ENCODE measurements at places on chromosomes 7 and 10. TPM values are rescaled to one million over a fixed set of nuclear protein-coding genes. Genes with fewer than 3 reads are reported as not detected.

The TLL2 gene
- 7.6 TPM for total RNA-seq

The PTPRN2 gene
- not detected for total RNA-seq

The CLDN15 gene
- total RNA-seq: 8.7 TPM

GRCh38 chr10:80081026-80081425 lies 2.6 kb downstream of the TMEM254 start:
- DNase-seq: no peak

The GPR37 gene
- 9.8 TPM for total RNA-seq

GRCh38 chr10:34001087-34001580 lies 666.7 kb upstream of the NRP1 start:
- peak; percentile 8 for DNase-seq

GRCh38 chr7:97697396-97697795 lies 34.5 kb upstream of the TAC1 start:
- no peak for DNase-seq

DNA sequence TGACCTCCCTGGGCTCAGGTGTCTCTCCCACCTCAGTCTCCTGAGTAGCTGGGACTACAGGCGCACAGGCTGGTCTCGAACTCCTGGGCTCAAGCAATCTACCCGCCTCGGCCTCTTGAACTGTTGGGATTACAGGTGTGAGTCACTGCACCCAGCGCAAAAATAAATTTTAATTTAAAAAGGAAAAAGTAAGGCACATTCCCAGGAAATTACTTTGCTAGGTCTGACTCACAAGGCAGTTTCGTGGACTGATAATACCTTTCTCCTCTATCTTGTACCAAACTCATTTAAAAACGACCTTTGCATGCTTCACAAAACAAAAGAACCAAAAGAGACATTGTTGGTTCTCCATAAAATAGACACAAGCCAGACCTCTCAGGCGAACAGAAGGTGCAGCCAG lies 29.7 kb downstream of the PARP12 start:
- peak; percentile 69 for DNase-seq

The RAPGEF5 gene
- 1.0 TPM for total RNA-seq

- DNase-seq: no peak
These were observed 324.2 kb downstream of the CXCL12 start for GRCh38 chr10:44060719-44061118.

GRCh38 chr10:21534604-21535493 lies 817 bp downstream of the MLLT10 start:
- no peak for DNase-seq

The OLAH gene
- not detected for total RNA-seq

The CPA1 gene
- total RNA-seq: not detected

- no peak for DNase-seq
These were observed 22.7 kb downstream of the DHTKD1 start for GRCh38 chr10:12091421-12091820.

DNA sequence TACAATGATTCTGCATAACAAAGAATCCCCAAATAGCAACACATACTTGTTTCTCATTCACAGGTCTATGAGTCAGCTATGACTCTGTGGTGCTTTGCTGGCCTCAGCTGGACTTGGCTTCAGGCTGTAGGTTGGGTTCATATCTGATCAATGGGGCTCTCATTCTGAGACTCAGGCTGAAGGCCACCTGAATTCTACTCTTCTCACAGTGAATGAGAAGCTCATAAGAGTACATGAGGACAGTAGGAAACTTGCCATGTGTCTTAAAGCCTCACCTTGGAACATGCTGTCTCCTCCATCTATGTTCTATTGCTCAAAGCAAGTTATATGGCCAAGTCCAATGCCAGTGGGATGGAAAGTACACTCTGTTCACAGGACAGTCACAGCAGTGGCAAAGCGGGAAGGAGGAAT lies 292.9 kb downstream of the BMPER start:
- DNase-seq: no peak

The EGFR gene
- total RNA-seq: 22.0 TPM

DNA sequence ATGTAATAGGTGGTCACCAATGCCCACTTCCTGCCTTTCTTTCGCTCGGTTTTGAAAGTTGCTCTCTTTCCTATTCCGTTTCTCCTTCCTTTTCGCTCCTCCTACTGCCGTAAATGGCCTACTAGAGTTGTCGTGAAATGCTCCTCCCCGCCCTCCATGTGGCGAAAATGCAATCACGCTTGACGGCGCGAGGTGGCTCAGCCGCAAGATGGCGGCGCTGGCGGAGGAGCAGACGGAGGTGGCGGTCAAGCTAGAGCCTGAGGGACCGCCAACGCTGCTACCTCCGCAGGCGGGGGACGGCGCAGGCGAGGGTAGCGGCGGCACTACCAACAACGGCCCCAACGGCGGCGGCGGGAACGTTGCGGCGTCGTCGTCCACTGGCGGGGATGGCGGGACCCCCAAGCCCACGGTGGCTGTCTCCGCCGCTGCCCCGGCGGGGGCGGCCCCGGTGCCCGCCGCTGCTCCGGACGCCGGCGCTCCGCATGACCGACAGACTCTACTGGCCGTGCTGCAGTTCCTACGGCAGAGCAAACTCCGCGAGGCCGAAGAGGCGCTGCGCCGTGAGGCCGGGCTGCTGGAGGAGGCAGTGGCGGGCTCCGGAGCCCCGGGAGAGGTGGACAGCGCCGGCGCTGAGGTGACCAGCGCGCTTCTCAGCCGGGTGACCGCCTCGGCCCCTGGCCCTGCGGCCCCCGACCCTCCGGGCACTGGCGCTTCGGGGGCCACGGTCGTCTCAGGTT lies at the start of gene TAF5:
Gene TAF5, plus strand, starts transcription at position 195 of the 737 bp plus-strand sequence. Its CDS starts 14 bp downstream, at position 209.
- peak; percentile 94 for DNase-seq

- no peak for DNase-seq
These were observed 16.8 kb downstream of the VSIR start for GRCh38 chr10:71756311-71757191.

The RPS24 gene
- 1,230 TPM for total RNA-seq

DNA sequence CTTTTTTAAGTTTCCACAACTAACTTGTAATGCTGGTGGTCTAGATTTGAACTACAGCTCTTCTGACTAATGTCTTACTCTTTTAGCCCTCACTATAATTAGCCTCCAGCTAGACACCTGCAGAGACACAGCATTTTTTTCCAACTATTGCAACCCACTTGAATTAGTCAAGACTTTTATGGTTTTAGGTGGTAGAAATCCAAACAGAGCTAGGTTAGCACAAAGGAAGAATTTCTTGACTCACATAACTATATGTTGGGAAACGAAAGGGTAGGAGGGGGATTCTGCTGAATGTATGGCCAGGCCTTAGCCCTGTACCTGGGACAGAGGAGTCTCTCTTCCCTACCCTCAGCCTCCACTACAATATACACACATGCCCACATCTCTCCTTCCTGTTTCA lies 586.1 kb downstream of the INHBA start:
- peak; percentile 44 for DNase-seq

The TMEM196 gene
- total RNA-seq: not detected

The OR13A1 gene
- total RNA-seq: not detected

The BAMBI gene
- total RNA-seq: 45.4 TPM

Data from astrocyte (in vitro differentiated cells and primary cell).